Ammon's horn (tissue), 1 donor: ENCODE measurements at places on chromosomes 12 and 14.

DNA sequence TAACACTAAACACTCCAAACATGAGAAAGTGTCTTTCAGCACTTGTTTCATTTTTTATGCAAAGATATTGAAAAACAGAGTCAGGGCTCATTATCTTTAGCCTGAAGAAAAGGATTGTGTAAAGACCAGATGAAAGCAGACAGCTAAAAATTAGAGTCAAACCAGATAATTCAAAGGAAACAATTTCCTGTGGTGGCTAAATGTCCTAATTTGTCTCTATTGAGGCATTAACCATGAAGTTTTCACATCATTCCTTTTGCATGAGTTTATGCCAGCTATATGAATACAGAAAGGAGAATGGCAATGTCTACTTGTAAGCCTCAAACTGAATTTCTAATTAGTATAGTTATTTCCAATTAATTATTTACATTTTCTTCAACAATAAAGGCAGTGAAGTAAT is 338.5 kb downstream of the FSCB start:
- DNase-seq, result no peak

DNA sequence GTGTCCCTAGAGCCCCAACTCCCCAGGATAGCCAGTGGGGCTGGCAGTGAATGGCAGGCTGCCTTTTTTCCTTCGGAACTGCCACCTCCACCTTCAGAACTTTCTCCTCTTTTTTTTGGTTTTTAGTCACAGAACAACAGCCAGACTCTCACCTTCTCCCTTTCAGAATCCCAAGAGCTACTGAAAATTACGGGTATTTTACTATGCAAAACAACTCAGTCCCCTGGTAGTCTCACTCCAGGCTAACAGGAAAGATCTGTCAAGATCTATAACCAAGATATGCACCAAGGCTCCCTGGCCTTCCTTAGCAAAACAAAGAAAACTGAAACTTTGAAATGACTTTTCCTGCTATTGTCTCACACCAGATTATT is 12.5 kb downstream of the PLEKHG6 start:
- DNase-seq, result no peak

DNA sequence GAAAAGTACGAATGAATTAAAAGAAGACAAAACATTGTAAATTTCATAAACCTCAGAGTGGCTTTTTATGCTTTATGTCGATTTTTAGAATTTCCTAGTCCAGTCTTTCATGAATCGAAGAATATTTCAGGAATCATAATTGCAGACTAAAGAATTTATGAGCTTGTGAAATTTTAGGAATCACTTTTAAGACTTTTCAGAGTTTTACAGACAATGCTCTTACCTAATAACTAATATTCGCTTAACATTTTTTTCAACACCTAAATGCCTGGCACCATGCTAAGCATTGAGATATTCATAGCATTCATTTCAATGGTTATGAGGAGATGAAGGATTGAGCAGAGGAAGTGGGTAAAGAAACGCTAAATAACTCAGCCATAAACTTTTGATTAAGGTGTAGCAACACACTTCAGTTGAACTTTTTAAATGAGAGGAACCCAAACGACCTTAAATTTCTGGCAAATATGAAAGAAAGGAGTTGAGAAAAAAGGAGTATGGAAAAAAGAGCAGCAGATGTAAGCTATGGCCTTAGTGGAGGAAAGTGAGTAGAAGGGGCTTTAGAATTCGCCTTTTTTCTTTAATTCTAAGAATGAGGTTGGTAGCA is 739 bp upstream of the USP44 start:
- no peak for DNase-seq

DNA sequence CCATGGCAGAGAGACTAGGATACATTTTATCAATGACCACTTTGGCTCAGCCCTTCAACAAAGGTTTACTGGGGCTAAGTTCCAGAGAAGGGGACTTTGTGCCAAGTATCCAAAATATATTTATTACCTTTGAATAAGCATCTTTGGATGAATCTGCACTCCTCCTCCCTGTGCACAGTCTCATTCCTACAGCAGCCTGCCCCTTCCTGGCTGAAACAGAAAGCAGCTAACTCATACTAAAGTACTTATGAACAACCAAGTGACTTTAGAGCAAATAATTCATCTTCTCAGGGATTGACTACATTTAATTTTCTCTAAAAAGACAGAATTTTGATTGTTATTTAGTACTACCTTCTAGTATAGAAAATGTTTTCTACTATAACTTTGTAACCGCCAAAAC is 47.8 kb upstream of the ETV6 start:
- no peak for DNase-seq

DNA sequence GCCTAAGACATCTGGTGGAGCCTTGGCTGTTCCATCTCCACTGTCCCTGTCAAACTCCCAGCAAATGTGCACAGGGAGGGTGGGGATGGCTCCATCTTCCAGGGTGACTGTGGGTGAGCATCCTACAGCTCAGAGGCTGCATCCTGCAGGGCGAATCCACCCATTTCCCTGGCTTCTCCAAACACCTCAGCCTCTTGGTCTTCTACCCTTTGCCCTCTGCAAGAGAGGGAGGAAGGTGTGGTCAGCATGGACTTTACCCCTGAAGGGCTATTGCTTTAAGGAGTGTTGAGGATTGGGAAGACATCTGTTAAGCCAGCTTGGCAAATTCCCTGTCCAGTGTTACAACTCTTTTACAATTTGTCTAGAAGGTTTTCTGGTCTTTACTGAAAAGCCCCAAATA is 23.1 kb upstream of the DGLUCY start:
- DNase-seq, result no peak

GRCh38 chr14:80358112-80358511 is 146.8 kb upstream of the DIO2 start:
- DNase-seq, result no peak

DNA sequence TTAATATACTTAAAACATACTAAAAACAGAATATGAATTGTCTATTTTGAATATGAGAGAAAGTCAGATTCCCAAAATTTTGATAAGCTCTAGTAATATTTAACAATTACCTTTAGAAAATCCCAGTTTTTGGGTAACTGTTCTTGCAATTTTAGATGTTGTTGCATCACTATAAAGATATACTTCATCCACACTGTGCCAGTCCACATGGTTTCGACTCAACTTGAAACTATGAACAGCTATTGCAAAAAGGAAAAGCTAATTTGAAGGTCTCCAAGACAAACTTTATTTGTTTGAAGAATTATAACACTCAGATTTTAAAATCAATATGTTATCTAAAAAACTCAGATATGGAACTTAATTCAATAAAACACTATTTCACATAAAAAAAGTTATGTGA is 59.9 kb downstream of the DDHD1 start:
- DNase-seq, result no peak

DNA sequence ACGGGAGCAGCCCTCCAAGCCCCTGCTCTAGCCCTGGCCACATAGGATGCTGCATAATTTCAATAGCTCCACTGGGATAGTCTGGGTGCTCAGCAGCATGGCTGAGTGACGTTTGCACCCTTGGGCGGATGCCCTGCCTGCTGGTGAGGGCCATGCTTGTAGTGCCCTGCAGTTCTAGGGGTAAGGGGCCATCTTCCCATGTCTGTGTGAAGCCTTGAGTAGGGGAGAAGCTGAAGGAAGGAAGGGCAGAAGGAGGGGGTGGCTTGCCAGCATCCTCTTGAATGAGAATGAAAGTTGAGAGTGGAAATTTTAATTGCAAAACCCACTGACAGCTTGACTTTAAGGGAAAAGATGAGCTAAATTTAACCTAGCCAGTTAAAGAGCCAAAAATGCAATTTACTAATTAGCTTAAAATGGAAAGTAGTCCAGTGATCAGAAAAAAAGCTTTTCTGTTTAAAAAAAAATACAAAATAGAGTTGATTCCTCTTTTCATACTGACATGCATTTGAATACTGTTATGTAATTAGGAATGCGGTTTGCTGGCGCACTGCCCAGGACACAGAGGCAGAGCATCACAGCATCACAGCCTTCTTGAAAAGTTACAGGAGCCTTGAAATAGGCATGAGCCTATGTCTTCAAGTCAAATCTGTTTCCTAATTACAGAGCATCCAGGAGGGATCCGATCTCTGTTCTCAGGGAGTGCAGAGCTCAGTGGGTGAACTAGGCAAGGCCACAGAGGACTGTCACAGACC is 18.5 kb upstream of the EML1 start:
- DNase-seq, result peak; percentile 61

- DNase-seq, result peak; percentile 70
These were observed 275.6 kb downstream of the AACS start for GRCh38 chr12:125340791-125341190.

DNA sequence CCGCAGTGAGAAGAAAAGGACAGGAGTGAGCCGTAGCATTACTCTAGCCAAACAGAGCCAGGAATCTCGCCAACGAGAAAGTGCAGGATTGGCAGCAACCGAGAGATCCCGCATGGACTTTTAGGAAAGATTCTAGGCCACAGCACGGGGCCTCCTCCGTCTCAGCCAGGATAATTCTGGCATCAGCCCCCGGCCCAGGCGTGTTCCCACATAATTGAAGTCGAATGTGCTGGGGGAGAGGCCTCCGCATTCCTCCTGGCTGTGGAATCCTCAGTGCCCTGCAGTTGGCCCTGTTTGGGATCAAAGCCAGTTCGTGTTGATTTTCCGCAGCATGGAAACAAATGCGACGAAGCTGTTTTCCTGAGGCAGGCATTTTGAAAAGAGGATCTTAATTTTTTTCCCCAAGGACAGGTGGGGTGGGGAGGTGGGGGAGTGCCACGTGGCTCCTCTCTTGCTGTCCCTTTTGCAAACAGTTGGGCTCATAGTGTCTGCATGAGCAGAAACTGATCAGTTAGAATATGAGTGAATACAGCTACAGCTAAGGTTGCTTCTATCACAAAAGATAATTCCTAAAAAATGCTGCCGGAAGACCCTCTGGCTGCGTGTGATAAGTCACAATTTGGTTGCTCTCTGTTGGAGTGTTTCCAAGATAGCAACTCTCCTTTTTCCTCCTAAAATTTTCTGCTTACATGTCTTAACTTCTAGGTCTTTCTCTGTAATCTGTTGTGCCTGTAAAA is 37.3 kb upstream of the ATXN2 start:
- DNase-seq, result peak; percentile 67

DNA sequence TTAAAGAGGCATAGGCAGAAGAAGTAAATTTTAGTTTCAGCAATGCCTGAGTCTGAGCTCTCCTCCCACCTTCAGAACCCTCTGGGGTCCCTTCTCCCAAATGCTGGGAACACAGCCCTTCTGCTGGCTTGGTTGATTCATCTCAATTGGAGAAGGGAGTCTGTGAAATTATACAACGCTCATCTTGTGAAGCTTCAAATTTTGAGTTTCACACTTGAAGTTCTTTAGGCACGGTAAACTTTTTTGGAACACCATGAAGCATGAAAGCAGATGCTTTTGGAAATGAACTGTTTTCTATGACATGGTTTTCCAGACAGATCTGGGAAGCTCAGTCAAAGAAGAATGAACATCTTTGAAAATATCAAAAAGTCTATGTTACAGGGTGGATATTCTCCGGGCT is 69.9 kb downstream of the TBK1 start:
- no peak for DNase-seq

- peak; percentile 48 for DNase-seq
These were observed 59.5 kb downstream of the ETNK1 start for GRCh38 chr12:22684140-22685118.

- no peak for DNase-seq
These were observed 49.0 kb downstream of the AREL1 start for GRCh38 chr14:74663884-74664283.

GRCh38 chr14:68968051-68968450 is 11.1 kb downstream of the ACTN1 start:
- no peak for DNase-seq

DNA sequence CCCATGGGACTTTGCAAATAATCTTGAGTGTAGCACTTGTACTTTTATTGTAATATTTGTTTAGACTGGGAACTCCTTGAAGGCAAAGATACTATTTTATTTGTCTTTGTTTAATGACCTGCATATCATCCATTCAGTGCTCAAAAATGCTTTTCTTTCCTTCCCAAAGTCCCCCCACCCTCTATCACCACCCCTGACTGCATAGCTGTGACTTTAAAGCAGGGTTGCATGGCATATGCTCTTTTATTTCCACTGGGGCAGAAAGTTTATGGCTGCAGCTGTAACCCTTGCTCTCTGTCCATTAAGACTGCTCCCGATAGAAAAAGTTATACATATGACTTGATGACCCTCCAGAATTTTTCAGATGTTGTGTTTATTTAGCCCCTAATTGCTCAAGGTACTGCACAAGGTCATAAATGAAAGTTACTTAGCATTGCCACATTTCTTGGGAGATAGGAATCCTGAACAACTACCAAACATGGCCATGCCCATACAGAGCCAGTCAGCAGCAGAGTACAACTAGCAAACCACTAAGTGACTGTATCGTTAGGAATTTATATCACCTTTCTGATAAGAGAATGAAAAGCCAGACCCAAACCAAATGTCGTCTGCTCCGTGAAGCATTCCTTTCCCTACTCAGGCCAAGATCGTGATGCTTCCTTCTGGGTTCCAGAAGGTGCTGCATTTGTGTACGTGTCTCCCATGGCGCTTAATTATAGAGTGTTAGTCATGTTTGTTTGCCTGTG is 114.3 kb downstream of the DIP2B start:
- DNase-seq, result no peak

DNA sequence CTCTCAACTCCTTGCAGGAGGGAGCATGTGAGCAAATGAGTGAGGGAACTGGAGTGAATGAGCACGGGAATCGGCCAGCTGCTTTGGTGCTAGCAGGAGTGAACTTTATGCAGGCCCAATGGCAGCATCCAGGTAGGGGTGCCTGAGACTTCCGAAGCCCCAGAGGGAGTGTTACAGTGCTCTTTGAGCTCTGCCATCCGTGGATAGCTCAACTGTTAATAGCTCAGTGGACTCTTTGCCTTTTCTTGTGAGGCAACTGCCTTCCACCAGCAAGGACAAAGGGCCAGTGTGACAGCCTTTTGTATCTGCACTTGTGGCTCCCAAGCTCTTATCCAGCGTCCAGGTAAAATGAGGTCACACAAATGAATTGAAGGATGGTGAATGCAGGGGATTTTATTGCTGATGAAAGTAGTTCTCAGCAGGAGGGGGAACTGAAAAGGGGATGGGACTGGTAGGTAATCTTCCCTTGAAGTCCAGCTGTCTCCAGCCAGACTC is 12.9 kb downstream of the CREBL2 start:
- DNase-seq, result no peak

DNA sequence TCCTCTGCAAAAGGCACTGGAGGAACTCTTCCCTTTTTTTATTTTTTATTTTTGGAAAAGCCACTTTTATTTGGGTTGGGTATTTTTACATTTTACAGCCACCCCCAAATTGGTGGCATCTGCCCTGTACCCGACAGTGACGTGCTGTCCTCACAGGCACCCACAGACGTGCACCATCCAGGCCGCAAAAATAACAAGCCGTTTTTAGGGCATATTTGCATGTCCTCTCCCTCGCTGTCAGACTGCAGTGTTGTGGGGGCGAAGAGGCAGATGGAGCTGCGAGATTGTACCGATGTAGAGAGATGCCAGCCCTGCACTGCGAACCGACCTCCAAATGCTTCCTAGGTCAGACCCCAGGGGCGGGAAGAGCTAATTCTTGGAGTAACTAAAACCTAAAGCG is 12.2 kb downstream of the JDP2 start:
- DNase-seq, result peak; percentile 72

DNA sequence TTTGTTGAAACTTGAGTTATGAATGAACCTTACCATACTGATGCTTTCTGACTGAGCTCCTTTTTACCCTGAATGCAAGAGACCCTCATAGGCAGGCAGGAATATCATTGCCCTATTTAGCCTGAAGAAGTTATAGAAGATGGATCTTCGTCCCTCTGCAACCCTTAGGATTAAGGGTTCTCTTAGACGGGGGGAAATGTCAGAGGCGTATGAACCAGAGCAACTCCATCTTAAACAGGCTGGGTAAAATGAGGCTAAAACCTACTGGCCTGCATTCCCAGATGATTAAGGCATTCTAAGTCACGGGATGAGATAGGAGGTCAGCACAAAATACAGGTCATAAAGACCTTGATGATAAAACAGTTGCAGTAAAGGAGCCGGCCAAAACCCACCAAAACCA is 7.5 kb downstream of the ATF1 start:
- DNase-seq, result no peak
